ENCODE measurements at places on chromosomes 6 and 20.

GRCh38 chr6:109282756-109283155 lies 99.5 kb downstream of the CD164 start:
- no peak for DNase-seq

DNA sequence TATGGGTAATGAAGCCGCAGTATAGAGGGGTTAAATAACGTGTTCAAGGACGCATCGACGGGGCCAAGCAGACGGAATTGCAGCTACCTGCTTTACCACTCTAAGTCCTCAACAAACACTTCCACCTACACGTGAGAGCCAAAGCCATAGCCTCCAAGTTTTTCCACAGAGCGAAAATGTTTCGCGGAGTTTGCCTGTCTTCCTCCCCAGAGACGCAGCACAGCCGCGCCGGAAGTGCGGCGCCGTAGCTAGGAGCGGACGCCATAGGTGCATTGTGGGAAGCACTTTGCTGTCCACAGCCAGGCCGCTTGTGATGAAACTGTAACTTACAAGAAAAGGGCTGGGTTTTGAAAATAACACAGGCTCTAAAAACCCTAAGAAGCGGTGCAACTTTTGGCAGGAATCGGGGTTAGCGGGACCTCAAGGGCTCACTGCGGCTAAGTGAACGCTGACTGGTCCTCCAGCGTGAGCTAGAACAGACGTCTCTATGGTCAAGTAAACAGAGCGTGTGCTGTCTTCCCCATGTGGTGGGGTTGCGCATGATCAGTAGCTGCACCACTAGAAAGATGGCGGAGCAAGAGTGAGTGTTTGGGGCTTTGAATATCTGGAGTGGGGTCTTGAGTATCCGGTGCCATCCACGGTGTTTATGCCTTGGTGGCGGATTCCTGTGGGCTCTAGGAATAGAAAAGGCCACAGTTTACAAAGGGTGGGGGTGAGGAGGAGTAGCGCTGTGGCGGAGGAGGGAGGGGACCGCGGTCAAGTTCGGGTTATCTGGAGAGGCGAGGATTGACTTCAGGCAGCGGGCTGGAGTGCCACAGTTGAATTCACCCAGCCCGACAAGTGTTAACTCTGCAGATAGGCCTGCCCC lies at the start of gene RPL7L1:
Gene RPL7L1 (plus strand): TSS at position 245 of the 868 bp plus-strand sequence. CDS start 295 bp downstream, at position 540.
- peak; percentile 35 for DNase-seq

DNA sequence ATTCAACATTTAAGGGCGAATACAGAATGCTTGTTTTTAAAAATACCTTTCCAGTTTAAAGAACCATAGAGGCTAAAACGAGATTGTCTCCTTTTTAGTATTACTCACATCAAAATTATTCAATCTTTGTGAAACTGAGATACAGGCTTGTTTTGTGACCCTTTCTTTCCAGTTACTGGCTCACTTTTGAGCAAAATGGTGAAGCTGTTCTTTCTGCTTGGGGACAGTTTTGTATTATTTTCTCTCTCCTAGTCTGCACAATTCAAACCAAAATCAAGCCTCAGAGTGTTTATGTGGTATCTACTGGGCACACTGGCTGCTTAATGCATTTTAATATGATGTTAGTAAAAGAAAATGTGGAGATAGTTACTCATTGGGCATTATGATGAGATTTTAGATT lies 36.5 kb downstream of the HIVEP1 start:
- no peak for DNase-seq

DNA sequence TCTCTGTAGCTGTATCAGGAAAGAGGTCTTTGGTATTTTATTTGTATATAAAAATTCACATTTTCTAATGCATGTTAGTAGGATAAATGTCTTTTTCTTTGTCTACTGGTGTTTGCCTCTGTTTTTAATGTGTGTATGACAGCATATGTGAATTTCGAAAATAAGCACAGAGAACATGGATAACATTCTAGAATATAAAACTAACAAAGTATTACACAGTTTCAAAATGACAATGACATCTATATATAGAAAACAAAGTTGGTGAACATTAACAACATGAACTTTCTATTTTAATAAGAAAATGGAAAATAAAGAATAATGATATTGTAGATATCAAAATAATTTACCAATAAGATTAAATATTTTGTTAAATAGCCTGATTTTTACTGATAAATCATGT lies 608.0 kb downstream of the COL12A1 start:
- no peak for DNase-seq

- no peak for DNase-seq
These were observed 192.1 kb upstream of the CCN2 start for GRCh38 chr6:132143258-132143657.

- DNase-seq, result no peak
These were observed 19.0 kb downstream of the KIF3B start for GRCh38 chr20:32296412-32296811.

DNA sequence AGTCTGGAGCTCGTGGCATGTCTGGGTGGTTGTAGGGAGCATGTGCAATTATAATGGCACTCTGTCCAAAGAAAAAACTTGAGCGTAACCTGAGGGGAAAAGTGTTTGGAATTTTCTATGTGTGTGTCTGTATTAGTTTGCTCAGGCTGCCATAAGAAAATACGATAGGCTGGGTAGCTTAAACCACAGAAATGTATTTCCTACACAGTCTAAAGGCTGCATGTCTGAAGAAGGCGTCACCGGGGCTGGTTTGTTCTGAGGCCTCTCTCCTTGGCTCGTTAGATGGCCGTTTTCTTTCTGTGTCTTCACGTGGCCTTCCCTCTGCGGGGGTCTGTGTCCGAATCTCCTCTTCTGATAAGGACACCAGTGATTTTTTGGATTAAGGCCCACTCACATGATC lies 59.0 kb downstream of the IGF2R start:
- no peak for DNase-seq

DNA sequence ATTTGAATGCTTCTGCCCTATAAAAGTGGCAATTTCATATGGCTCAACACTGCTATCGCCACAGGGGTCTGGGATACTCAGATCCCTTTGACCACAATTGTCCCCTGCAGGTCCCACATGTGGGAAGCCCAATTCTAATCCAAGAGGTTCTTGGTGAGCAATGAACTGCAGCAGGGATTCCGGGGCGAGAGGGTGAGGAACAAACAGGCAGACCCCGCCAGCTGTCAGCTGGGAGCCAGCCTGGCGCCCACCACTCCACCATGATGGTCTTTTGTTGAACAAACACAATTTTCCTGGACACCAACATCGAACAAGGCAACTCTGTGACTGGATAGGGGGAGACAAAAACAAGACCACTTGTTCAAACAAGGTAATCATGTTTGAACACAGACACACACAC lies 80.5 kb downstream of the TMEM242 start:
- DNase-seq, result no peak

DNA sequence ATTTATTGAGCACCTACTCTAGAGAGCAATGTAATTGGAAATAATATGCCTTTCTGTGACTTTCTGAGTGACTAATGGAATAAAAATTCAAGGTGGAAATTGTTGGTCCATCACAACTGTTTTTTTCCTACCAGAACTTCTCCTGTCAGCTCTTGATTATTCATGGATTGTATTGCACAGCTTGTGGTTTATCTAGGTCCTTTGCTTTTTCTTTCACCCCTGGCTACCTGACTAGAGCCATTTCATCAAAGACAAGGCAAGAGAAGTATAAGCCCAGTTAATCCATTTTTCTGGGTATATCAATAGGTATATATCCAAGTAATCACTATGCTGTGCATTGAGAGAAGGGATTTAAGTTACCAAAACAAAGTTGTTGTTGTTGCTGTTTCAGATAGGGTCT lies 168.4 kb downstream of the MMS22L start:
- DNase-seq, result no peak

DNA sequence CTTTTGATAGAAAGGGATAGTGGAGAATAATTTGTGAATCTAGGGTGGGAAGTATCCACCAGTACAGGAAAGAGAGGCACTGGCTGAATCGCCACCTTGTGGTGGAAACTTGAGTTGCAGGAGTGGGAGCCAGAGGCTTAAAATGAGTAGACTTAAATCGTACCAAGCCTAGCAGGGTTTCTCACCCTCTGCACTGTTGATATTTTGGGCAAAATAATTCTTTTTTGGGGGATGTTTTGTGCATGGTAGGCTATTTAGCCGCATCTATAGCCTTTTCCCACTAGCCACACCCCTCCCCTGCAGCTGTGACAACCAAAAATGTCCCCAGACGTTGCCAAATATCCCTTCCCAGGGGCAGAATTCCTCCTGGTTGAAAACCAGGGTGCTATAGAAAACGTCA lies 119.1 kb downstream of the DHX35 start:
- DNase-seq, result peak; percentile 84

DNA sequence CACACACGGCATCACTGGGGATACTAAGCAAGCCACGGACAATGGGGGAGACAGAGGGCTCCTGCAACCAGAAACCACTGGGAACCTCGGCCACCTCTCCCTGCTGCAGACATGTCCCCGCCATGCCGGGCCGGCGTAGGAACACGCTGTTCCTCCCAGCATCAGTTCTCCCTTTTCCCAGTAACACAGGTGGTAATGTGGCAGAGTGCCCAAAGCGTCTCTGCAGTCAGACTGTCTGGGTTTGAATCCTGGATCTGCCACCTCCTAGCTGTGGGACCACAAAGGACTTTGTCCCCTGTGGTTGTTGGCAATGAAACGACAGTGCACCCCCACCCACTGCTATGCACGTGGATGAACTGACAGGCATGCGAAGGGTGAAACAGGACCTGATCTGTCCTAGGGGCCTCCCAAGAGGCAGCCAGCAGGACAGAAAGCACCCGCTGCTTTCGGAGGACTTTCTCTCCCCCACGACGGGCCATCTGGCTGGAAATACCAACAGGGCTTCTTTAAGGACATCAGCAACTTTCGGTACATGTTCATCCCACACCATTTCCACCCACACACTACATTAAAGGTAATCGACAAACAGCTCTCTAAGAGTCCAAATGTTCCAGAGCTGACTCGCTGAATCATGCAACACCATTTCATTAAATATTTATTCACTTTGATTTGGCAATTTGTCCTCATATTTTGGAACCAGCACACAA lies 74.1 kb downstream of the SULF2 start:
- DNase-seq, result no peak

- no peak for DNase-seq
These were observed 3.6 kb downstream of the KIAA1755 start for GRCh38 chr20:38256966-38257365.

- no peak for DNase-seq
These were observed 42.8 kb downstream of the FNDC1 start for GRCh38 chr6:159212028-159212427.

DNA sequence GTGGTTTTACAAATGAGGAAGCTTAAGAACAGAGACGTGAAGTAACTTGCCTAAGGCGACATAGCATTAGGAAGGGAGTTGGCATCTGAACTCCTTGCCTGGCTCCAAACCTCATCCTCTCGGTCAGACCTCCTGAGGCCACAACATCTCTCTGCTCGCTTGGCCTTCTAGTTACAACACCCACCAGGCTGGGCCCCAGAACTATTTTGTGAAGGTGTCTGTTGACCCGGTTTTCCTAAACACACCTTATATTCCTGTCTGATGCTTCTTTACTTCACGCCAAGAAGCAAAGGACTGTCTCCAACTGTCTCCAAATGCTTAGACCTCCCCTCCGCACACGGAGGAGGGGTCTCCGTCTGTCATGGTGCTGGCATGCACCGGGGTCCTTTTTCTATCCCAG lies 326.6 kb downstream of the THBS2 start:
- DNase-seq, result no peak

GRCh38 chr6:52516943-52517342 lies 59.9 kb downstream of the TRAM2 start:
- no peak for DNase-seq

- DNase-seq, result no peak
These were observed 113.0 kb downstream of the GRM4 start for GRCh38 chr6:34032856-34033255.

DNA sequence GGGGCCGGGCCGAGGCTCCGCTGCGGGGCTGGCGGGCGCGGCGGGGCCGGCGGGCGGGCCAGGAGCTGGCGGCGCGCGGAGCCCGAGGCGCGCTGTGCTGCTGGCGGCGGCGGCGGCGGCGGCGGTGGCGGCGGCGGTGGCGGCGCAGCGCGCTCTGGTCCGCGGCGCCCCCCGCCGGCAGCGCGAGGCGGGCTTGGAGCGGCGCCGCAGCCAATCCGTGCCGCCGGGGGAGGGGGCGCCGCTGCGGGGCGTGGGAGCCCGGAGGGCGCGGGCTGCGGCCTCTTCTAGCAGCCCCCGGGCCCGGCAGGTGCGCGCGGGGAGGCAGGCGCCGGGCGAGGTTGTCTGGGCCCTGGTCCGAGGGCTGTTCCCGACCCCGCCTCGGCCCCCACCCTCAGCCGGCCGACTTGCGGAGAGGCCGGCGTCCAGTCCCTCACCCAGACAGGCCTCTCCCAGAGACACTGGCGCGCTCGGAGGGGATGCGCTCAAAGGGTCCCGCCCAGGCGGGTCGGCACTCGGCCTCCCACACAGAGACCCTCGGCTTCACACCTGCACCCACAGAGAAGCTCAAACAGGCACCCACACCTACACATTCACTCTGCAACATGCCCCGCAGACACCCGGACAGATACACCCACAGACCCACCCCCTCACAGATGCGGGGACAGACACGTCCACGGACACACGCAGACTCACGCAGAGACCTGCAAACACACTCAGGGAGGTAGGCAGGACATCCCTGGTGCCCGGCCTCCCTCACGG lies at the start of gene RIMS4:
Gene RIMS4 (minus strand): TSS at position 156 of the 759 bp plus-strand sequence. CDS start 275 bp downstream, outside the sequence.
- DNase-seq, result no peak

GRCh38 chr6:35173427-35174087 lies 32.4 kb upstream of the TCP11 start:
- DNase-seq, result no peak

DNA sequence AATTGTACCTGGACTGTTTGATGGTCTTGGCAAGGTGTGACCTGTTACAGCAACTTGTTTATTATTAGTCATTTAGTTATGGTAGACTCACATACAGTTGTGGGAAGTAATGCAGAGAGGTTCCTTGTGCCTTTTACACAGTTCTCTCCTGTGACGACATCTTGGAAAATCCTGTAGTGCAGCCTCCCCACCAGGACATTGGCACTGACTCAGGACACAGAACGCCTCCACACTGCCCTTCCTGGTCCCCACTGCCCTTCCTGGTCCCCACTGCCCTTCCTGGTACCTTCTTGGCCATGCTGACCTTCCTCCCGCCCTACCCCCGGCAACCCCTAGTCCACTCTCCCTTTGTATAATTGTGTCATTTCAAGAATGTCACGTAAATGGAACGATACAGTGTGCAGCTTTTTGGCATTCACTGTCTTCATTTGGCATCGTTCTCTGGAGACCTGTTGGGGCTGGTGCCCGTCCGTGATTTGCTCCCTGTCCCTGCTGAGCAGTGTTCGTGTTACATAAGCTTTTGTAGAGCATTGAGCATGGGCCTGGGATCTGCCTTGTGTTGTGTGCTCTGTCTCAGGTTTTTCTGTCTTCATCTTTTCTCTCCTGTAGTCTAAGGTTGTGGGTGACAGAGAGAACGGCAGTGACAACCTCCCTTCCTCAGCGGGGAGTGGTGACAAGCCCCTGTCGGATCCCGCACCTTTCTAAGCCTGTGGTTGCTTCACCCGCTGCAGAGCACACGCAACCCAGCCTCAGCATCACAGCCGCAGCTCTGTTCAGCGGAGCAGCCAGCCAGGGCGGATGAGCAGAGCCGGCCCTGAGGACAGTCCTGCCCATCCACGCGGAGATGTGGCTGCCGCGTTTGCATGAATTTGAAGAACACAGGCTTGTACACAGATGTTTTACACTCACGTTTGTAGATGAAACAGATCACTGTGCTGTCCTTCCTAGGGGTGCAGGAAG lies 5.4 kb upstream of the DNAJC5 start:
- DNase-seq, result no peak

GRCh38 chr6:52893803-52894202 lies 15.7 kb downstream of the GSTA3 start:
- DNase-seq, result no peak

GRCh38 chr6:23647045-23647444 lies 479.0 kb upstream of the NRSN1 start:
- no peak for DNase-seq
